H54 (cell line): ENCODE measurements at places on chromosomes 11 and 22.
A peak's percentile ranks its signal among the peaks of the same experiment; 100 is the strongest.

GRCh38 chr11:64267207-64267945 lies 16.0 kb downstream of the PLCB3 start:
- DNase-seq, result no peak

DNA sequence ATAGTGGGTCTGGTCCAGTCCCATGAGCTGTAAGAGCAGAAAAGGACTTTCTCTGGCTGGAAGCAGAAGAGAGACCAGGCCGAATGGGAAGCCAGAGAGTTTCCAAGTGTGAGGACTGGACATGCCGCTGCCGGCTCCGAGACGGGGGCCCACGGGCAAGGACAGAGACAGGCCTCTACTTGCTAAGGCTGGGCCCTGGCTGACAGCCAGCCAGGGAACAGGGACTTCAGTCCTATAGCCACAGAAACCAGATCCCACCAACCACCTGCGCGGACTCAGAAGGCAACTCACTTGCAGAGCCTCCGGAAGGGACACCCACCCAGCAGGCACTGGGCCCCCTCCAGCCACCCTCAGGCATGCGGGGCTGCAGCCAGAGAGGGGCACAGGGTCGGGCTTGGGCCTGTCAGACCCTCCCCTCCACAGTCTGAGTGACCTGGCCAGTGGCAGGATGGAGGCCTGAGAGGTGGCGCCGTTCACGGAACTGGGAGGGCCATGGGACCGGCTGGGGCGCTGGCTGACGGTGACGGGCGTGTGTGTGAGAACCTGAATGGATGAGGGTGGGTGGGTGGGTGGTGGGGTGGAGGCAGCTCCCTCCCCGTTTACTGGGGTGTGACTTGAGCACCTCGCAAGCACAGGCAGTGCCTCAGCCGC lies 47.8 kb upstream of the A4GALT start:
- no peak for DNase-seq

DNA sequence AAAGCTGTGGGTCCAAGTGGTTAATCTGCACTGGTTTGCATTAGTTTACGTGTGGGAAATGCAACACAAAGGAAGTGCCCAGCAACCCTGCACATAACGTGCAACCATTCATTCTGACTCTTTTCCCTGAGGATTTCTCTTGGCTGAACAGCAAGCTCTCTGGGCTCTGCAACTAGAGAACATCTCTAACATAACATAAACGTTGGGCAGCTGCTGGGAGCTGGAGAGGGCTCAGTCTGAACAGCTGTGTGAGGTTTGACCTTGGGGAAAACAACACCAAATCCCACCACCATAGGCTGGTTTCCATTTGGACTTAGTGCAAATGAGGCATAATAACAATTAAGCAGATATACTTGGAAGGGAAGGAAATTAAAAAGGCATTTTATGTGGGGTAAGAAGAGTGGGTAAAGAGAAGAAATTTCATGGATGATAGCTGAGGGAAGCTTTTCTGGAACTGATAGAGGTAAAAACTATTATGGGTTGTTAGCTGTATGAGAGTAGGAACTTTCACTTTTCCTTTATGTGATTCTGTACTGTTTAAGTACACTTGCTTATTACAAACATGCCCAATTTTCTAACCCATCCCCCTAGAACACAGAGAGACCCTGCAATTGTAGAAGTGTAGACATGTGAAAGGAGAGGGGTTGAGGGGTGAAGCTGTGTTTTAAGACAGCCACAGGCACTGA lies 76.2 kb downstream of the SNX19 start:
- DNase-seq, result no peak

DNA sequence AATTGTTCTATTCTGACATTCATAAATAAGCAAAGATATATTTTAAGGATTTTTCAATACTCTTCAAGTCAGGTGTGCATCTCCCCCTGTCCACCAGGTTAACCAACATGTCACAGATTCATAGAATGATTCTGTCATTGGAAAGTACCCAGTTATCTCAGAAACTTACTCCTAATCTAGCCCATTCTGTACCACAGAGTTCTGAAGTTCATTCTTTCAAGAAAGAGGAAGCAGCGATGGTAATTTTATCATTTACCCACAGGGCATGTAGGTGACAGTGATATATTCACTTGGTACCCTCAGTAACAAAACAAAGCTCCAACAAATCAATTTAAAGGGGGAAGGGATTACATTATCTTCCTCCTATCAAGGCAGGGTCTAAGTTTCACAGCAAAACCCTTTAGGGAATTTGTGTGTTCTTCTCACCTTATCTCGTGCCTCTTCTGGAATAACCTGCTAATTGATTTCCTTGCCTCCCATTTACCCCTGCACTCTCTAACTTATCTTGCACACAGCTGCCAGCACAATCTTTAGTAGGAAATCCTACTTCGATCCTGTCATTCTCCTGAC lies 19.0 kb upstream of the MPPED2 start:
- DNase-seq, result no peak

GRCh38 chr11:995752-996420 lies 40.6 kb downstream of the MUC6 start:
- no peak for DNase-seq

DNA sequence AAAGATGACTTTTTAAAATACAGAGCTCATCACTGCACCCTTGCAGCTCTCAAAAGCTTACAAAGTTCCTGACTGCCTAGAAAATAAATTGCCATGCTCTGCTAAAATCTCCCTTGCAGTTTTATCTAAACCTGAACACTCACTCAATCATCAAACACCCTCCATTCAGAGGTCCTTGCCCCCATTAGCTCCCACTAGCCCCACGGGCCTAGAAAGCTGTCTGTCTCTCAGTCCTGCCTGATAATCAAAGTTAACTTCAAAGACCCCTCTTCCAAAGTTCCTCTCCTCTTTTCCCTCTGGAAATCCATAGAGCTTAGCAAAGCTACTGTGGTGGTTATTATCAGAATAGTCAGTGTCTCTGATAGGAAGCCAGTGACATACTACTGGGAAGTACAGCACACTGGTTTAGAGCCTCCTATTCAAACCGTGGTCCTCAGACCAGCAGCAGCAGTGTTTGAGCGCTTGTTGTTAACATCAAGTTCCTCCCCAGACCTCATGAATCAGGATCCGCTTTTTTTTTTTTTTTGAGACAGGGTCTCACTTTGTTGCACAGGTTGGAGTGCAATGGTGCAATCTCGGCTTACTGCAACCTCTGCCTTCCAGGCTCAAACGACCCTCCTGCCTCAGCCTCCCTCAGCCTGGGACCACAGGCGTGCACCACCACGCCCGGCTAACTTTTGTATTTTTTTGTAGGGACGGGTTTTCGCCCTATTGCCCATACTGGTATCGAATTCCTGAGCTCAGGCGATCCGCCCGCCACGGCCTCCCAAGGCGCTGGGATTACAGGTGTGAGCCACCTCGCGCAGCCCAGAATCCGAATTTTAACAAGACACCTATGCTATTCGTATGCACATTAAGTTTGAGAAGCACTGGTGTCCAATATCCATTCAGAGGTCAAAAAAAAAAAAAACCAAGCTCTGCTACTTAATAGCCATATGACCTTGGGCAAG lies 1.2 kb downstream of the NDUFC2 start:
- no peak for DNase-seq

- DNase-seq, result peak; percentile 38
Measured at GRCh38 chr11:13970986-13971385, 8.5 kb downstream of the SPON1 start.

DNA sequence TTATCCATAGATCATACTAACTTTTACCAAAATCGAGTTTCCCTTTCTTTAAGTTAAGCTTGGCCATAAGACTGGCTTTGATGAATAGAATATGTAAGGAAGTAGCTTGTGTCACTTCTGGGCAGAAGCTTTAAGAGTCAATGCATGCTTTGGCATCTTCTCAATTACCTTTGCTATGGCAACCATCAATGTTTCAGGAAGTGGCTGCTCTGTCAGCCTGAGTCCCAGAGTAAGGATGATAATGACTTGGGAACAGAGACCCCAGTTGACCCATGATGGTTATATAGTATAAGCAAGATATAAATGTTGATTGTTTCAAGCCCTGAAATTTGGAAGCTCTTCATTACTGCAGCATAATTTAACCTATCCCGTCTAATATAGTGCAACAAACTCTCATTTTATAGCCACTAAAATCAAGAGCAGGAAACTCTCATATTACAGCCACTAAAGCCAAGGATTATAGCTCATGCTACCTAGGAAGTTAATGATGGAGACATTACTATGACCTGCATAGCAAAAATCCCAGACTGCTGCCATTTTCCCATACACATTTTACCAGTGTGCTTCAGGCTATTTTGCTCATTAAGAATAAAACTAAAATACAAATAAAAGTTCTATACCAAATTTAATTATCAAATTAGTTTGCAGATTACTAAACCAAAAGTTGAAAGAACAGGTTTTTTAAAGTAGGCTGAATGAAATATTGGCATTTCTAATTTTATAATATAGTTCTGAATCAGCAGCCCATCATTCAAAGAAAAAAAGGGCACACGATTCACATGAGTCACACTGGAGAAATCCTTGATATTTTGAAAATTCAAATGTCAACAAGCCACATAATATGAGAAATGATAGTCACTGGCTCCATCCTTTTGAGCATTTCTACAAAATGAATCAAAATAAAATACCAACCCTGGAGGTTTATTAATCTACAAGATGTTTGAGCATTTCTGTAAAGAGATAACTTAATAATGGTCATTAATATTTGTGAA lies 23.8 kb downstream of the FSHB start:
- DNase-seq, result no peak

DNA sequence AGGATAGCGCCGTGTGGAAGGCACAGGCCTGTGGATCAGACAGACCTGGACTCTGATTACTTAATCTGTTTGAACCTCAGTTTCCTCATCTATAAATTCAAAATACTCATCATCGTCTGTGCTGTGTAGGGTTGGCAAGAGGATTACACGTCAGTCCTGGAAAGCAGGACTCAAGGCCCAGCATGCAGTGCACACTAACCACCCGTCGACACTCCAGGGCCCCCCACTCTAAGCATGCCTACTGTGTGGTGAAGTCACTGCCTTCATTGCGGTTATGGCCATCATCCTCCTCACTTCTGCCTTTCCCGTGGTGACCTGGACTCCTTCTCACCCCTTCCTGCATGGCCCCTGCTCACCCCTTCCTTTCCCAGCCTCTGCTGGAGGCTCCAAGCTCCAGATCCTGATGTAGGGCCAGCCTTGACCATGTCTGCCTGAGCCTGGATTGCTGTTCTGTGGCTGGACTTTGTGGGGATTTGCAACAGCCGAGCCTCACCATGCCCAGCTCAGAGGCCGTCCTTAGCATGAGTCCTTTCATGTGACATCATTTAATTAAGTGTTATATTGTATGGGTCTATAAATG lies 1158.0 kb downstream of the TBC1D22A start:
- no peak for DNase-seq

- no peak for DNase-seq
Measured at GRCh38 chr22:42337356-42337755, 66.9 kb upstream of the TCF20 start.

DNA sequence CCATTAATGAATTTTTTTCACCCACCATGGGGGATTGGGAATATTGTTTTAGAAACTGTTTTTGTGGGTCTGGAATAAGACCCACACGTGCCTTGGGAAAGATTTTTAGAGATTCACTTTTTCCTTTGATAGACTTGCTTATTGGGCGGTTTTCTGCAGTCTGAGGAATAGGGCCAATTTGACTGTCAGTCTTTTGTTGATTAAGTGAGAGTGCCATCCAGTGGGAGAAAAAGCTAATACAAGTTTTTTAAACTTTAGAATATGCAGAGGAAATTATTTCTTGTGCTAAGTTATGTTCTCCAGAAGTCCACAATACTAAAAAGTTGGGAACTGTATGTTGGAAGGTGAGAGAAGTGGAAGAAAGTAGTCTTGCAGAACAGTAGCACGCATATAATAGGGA lies 56.1 kb downstream of the PRMT3 start:
- no peak for DNase-seq

DNA sequence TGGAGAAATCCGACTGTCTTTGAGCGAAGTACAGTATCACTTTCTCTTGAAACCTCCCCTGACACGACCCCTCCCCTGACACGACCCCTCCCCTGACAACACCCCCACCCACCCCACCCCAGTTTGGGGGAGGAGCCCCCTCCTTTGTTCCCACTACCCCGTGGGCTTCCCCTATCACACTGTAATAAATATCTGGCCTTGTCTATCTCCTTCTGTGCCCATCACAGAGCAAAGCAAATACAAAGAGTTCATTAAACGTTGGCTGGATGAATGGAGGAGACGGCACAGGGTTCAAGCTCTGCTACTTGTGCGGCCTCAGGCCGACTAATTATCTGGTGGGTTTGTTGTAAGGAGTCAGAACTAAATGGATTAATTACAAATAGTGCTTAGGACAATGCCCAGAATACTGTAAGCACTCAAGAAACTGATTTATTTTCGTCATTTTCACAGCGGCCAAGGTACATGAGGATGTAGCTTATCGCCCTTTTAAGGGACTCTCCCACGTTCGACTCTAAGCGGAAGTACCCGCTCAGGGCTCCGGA lies 628 bp upstream of the GGA1 start:
- DNase-seq, result no peak
